Occipital lobe (tissue), 3 donors: ENCODE measurements at places on chromosomes 3 and 15. TPM values are rescaled to one million over a fixed set of nuclear protein-coding genes. Genes with fewer than 3 reads are reported as not detected.
A peak's percentile ranks its signal among the peaks of the same experiment; 100 is the strongest.

DNA sequence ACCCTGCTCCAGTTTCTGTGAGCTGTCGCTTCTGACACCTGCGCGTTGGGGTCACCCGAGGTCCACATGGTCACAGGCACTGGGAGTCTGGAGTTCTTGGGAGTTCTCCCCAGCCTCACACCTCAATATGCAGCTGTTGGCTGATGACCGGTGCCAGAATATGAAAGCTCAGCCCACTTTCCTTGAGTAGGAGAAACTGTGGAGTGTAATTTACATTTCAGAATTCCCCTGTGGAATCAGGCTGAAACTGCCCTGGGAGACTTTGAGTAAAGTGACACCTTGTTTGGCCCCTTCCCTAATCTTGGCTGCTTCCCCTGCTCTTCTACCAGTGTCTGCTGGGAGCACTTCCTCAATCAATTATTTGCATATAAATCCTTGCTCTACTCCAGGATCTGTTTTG is 255.9 kb downstream of the NFKBIZ start:
- no peak for DNase-seq

- DNase-seq = no peak
These were observed 26.9 kb upstream of the ZMAT3 start for GRCh38 chr3:179098388-179099077.

GRCh38 chr15:56736881-56737707 is 3.8 kb upstream of the ZNF280D start:
- DNase-seq = no peak

DNA sequence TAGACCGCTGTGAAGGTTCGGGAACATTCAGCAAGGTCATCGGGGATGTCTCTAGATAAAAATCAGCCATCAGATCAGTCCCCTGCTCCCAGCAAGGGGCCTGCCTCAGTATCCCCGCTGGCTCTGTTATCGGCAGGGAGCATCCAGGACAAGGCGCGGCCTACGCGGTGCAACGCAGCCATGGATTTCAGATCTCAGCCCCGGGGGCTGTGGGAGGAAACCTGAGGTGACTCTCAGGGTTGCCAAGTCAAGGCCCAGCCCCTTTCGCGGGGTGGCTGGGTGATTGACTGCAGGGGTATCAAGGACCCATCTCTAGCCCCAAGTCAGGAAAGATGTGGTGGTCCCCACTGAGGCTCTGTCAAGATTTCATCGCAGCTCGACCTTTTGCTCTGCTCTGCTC is 23.1 kb upstream of the CD47 start:
- DNase-seq = no peak

- no peak for DNase-seq
These were observed 18.0 kb downstream of the MIX23 start for GRCh38 chr3:122365073-122365472.

DNA sequence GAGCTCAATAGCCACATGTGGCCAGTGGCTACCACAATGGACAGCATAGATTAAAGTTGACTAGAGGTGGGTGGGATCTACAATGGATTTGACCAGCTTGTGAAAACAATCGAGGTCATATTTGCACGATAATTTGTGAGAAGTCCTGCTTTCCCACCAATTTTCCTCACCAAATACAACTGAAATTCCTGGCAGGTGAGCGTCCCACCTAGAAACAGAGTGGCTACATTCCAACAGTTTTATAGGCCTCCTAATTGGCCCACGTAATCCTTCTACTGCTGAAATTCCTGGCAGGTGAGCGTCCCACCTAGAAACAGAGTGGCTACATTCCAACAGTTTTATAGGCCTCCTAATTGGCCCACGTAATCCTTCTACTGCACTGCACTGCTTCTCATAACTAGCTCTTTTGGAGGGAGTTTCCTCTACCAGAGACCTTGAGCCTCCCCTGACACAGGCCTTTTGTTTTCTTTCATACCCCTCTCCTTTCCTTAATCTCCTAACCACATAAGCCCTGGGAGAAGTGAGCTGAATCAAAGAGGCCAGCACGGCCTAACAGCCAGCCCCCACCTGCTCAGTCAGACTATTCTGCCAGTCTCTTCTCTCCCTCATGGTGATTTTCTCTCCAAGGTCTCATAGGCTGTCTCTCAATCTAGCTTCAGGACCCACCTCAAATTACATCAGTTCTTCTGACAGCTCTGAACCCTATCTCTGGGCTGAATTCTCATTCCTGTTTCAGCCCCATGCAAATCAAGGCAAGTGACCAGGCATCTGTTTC is 80.2 kb downstream of the BFSP2 start:
- DNase-seq = no peak

GRCh38 chr3:21738935-21739702 is 11.9 kb downstream of the ZNF385D start:
- DNase-seq = no peak

- no peak for DNase-seq
These were observed 12.0 kb downstream of the TTBK2 start for GRCh38 chr15:42908538-42908937.

- DNase-seq = no peak
These were observed 3.2 kb upstream of the HEG1 start for GRCh38 chr3:125058959-125059358.

Gene KNSTRN
- 17.8 TPM for total RNA-seq

DNA sequence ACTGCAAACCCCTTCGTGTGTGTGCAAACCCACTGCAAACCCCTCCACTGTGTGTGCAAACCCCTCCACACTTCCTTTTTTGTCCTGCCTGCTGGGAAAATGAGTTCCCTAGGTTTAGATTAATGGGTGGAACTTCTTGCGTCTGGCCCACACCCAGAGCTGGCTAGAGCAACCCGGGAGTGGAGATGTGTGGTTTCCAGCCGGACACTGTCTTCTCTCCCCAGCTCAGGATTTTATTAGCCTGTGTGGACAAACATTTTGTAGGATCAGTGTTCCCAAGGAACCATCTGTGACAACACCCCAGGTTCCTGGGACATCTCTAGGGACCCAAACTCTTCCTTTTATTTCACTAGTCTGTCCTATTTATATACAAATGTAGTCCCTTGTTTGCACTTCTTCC is 9.6 kb upstream of the LRRK1 start:
- no peak for DNase-seq

- peak; percentile 36 for DNase-seq
These were observed 654 bp downstream of the PIK3CA start for GRCh38 chr3:179148616-179149405.

DNA sequence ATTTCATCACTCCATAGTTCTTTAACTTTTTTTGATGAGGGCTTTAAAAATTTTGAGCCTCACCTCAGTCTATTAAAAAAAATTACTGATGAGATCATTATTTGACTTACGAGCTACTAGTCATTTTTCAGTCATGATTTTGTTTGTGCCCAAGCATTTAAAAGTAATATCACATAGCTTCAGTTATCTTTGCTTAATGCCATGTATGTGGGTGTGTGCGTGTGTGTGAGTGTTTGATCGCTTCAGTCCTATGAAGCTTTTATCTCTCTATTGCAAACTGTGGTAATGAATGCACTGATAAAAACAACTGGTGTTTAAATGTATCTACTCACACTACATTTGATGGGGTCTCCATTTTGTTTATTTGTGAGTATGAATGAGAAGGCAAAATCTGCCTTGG is 49.8 kb downstream of the RSRC1 start:
- DNase-seq = no peak

- DNase-seq = no peak
These were observed 248.1 kb upstream of the NR2E3 start for GRCh38 chr15:71562251-71562650.

DNA sequence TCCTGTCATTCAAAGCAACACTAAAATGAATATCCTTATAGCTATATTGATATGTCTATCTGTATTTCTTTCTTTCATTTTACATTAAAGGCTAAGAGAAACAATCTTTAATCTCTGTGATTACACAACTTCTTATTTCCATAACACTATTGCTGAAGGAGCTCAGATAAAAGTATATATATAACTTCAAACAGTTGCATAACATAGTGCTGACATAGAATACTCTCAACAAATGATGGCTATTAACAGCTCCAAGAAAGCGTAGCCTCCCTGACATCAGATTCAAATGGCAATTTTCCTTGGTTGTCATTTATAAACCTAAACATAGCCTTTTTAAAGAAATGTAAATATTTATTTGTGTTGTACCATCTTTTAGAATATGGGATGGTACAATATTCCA is 116.6 kb upstream of the PTPRG start:
- no peak for DNase-seq

GRCh38 chr15:52445553-52445952 is 83.1 kb downstream of the MYO5A start:
- no peak for DNase-seq

DNA sequence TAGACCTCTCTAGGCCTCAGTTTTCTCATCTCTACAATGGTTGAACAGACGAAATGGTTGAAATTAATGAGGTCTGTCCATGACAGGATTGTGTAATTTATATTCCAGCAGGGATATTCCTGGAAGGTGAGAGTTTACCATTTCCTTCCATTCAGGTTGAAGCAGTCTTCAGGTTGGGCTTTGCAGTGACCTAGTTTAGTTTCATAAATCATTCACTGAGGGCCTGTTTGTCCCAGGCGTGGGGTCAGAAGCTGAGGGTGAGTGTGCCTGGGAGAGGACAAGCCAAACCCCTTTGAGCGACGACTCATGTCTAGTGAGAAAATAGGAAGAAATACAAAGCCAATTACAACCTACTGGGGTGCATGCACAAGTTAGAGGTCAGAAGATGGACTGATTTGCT is 57.2 kb upstream of the CACNA2D3 start:
- DNase-seq = no peak

Gene PARP15
- total RNA-seq = not detected

DNA sequence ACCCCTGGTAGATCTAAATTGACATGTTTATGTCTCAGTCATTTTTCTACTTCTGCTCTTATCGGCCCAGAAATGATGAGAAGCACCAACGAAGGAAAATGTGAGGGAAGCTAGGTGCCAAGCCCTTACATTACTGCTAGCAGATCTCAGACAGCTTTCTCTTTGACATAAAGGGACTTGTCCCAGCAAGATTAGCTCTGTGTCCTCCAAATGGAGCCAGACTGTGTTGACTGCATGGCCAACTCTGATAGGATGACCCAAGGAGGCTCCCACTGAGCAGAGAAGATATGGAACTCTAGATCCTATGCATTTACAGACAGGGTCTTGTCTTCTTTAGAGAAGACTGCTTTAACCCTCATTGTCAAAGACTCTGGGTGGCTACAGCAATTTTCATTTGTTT is 2.8 kb upstream of the MCTP2 start:
- no peak for DNase-seq

GRCh38 chr15:72825829-72826228 is 42.3 kb upstream of the ADPGK start:
- no peak for DNase-seq

DNA sequence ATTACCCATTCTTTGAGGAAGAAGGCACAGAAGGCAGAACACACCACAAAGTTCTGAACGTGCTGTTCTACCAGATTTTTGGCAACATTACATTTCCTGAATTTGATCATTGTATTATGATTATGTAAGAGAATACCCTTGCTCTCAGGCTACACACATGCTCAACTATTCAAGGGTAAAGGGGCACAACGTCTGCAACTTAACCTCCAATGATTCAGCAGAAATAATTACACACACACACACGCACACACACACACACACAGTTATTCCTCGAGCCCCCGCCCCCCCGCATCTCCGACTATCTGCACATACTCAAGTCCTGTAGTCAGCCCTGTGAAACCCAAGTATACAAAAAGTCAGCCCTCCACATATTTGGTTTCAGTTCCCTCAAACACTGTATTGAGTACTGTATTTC is 26.8 kb downstream of the RPN1 start:
- DNase-seq = no peak

Gene CSK
- 24.0 TPM for total RNA-seq

GRCh38 chr15:75533945-75534344 is 45.2 kb downstream of the PTPN9 start:
- no peak for DNase-seq

Gene LIPH
- not detected for total RNA-seq

Gene KBTBD8
- 26.8 TPM for total RNA-seq

DNA sequence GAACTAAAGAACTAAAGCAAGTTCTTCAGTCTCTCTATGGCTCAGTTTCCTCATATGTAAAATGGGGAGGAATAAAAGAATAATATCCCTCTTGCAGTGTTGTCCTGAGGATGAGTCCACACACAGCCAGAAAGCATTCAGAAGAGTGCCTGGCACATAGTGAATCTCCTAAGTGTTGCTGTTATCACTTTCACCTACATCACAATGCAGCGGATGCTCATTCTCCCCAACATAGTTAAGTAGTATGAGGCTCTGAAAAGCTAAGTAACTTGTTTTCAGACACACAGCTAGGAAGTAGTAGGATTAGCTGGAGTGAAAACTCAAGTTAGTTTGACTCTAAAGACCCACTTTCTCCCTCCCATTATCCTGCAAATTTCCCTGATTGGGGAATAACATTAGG is 9.1 kb upstream of the USP3 start:
- no peak for DNase-seq

GRCh38 chr3:130834476-130834875 is 59.4 kb upstream of the ATP2C1 start:
- no peak for DNase-seq

Gene HDGFL3
- total RNA-seq = 149 TPM

DNA sequence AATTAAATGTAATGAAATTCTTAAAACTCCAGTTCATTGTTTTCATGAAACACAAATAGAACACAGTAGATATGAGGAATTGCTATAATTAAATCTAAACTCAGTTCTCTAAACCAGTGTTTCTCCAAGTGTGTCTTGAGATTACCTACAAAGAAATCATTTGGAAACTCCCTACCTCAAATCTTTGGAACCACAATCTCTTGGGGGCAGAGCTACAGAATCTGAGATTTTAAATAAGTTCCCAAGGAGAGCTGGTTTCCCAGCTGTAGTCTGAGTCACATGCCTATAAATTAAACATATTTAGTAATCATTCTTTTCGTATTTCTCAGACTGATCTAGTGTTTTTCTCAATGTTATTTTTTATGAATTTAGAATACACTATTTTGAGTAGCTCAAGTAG is 17.0 kb upstream of the ACTC1 start:
- no peak for DNase-seq

Gene ADPRH
- total RNA-seq = 1.2 TPM

DNA sequence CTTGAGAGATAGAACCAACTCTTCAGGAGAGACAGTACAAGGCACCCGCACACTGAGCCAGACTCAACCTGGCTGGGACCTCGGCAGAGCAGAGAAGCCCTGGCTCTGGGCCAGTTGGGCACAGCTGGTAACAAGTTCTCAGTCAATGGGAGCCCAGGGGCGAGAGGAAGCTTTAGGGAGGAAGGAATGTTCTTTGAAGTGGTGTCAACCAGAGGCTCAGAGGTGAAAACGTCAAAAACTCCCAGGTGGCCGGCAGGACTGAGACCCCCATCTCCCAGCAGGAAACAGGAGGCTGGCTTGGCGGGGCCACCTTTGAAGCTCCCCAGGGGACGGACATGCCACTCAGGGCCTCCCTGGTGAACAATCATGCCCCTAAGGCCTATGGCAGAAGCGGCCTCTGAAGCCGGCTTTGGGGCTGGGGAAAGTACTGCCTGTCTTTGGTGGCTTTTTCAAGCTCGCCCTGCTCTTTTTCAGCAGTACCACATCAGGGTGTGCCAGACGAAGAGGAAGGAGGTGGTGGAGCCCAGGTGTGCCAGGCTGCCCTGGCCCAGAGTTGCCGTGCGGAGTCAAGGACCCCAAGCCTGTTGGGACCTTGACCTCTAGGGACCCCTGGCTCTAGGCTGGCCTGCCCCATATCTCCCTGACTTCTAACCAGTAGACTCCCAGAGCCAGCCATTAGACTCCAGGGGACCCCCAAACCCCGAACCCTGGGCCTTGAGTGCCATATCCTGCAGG is 16.7 kb upstream of the TBC1D21 start:
- DNase-seq = no peak

Gene TP63
- total RNA-seq = 0.16 TPM
